Stimulated activated CD4-positive, alpha-beta T cell treated with anti-CD3 and anti-CD28 coated beads, Interleukin-4, amount 100 ng/mL, for 1 hour (primary cell): ENCODE measurements at places on chromosomes 5 and 9.

DNA sequence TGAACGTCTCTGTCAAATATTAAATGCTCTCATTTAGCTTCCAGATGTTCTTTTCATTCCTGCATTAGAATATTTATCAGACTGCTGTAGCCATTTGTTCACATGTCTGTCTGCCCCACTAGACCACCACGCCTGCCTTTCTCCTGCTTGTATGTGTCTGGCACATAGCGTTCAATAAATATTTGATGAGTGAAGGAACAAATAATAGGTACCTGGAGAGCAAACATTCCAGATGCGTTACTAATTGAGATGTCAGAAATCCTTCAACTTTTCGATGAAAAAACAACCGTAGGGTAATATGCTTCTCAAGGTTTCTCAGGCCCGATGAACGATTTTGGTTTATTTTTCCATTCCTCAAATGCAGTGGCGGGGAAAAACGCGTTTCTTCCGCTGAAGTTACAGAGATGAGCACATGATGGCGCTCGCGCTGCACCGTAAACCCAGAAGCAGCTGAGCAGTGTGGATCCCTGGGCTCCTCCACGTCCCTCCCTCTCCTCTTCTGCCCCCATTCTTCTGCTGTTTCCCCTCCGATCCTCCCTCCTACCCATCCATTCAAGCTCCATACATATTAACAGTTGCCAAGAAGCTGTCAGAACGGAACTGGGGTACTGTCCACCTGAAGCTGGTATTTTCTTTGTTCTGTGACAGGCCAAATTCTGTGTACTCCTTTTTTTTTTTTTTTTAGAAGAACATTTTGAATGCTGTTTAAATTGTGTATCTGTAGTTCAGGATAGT, 245.4 kb downstream of the MPDZ start:
- no peak for DNase-seq

- DNase-seq = no peak
These were observed 39.9 kb upstream of the HAND1 start for GRCh38 chr5:154517810-154518437.

DNA sequence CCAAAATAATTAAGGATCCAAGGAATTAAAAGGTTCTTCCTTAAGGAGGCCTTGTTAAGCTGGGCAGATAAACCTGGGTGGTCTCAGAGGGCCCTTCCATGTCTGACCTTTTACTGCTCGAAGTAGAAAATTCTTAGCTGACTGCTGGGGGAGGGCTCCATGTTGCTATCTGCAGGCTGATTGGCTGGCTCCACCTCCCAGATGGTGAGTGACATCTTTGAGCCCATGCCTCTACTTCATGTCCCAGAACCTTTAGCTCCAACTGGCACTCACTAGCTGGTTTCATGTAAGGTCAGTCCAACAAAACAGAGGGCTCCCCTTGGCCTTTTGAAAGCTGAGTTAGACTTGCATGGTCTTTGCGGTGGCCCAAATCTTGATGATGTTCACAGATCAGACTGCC, 188.2 kb downstream of the PAX5 start:
- no peak for DNase-seq

- no peak for DNase-seq
These were observed 309.1 kb downstream of the NSG2 start for GRCh38 chr5:174354571-174354970.

DNA sequence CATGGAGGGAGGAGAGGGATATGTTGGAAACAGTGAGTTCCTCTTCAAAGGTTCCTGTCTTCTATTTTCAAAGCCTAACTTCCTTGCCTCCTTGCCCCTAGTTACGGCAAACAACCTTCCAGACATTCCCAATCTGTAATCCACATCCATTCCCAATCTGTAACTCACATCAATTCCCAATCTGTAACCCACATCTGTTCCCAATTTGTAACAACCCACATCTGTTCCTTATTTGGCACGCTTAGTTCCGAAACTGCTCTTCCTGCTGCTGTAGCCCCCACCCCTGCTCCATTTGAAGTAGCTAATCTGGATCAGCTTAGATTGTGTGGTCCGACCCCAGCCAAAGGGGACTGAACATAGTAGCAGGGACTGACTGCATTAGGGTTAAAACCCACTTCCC, 23.9 kb upstream of the IDNK start:
- DNase-seq = no peak

- DNase-seq = no peak
These were observed 251.8 kb downstream of the NNT start for GRCh38 chr5:43854697-43855292.
